SK-MEL-5 (cell line): ENCODE measurements at places on chromosomes 5 and 9. TPM values are rescaled to one million over a fixed set of nuclear protein-coding genes. Genes with fewer than 3 reads are reported as not detected.
A peak's percentile ranks its signal among the peaks of the same experiment; 100 is the strongest.

DNA sequence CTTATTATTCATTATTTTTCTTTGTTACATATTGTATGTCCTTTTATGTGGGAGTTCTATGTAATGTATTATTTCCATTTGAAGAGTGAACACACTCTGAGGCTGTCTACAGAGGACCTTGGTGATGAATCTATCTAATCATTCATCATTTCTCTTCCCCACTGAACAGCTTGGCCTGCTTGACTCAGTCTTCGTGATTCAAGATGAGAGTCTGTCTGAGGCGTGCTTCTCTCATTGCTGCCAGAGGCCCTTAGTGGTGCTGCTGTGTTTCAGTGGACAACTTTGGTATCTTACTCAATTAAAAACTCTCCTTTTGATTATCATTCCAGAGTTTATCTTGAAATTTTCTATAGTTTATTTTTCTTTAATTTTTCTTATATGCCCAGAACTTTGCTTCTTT lies 318.1 kb upstream of the DAB2 start:
- DNase-seq = no peak

The CDC25C gene
- 9.0 and 9.3 TPM in 2 replicates for total RNA-seq

DNA sequence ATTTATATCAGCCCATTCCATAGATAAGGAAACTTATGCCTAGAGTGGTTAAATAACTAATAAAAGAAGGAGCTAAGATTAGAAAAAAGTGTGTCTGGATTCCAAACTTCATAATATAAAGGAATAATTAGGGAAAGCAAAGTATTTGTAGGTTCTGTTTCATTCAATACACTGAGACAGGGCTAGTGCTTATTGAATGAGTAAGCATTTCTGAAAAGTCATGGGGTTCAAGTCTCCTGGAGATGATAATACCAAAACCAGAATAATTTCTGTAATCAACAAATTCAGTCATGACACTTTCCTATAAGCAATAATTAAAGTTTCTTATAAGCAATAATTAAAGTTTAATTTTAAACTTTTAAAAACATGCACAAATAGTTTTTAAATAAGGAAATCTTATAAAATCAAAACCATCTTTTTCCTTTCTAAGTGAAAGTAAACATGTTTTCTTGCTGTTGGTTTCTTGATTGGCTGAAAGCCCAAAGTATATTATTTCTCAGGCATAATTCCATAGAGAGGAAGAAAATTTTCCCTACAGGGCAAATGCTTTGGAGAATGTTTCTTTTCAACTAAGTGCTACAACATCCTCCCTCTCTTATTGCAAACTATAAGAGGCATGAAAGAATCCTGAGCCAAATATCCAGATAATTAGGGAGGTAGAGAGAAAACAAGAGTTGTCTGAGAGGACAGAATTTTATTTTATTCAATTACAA lies 510.2 kb downstream of the PRELID2 start:
- DNase-seq = no peak

DNA sequence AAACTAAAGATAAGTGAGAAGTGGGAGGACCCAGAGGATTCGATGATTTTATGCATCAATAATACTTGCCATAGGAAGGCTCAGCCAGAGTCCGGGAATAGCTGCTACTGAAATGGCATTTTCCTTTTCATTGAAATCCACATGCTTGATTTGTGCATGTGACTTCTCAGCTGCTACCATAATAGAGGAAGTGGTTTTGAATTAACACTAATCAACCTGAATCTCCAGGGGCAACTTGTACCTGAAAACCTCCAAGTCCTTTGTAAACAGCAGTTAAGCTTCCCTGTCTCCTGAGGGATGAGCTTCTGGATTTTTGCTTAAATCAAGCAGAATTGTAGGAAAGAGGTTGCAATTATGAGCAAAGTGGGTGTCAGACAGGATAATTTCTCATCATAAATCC lies 124.9 kb downstream of the PPP2R2B start:
- DNase-seq = no peak

GRCh38 chr5:170633235-170634081 lies 129.6 kb downstream of the KCNIP1 start:
- DNase-seq = peak; percentile 76

The SLC12A7 gene
- 11.6 and 12.1 TPM in 2 replicates for total RNA-seq

DNA sequence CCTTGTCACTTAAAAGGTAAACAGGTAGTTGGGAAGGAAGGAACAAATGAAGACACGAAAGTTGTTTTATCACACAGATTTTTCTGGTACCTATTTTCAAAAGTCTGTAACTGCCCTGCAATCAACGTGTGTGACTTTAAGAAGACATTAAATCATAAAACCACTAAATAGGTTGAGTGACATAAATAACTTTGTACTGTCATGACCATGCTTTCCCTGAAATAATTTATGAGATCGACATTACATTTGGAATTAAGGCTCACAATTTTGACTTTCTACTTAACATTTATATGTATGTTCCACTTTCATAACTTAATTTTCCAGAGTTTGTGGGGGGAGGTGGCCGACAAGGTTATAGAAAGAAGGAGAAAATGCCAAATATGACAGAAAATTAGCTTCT lies 181.1 kb downstream of the MLLT3 start:
- DNase-seq = no peak

The CNTNAP3 gene
- 4.9 and 5.3 TPM in 2 replicates for total RNA-seq

- DNase-seq = no peak
Observed at GRCh38 chr9:38358390-38359296, 33.9 kb upstream of the ALDH1B1 start.

DNA sequence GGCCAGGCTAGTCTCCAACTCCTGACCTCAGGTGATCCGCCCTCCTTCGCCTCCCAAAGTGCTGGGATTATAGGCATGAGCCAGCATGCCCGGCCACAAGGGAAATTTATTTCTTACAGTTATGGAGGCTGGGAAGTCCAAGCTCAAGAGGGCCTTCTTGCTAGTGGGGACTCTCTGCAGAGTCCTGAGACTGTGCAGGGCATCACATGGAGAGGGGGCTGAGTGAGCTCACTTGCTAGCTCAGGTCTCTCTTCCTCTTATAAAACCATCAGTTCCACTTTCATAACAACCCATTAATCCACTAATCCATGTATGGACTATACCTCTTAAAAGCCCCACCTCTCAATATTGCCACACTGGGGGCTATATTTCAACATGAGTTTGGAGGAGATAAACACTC lies 5.1 kb upstream of the SPIN1 start:
- no peak for DNase-seq

The ZNF367 gene
- total RNA-seq = 9.9 and 11.4 TPM in 2 replicates

The SPINK6 gene
- total RNA-seq = 0.61 TPM in 1 of 2 replicates, not detected in the other

The BTNL3 gene
- total RNA-seq = not detected in 2 replicates

DNA sequence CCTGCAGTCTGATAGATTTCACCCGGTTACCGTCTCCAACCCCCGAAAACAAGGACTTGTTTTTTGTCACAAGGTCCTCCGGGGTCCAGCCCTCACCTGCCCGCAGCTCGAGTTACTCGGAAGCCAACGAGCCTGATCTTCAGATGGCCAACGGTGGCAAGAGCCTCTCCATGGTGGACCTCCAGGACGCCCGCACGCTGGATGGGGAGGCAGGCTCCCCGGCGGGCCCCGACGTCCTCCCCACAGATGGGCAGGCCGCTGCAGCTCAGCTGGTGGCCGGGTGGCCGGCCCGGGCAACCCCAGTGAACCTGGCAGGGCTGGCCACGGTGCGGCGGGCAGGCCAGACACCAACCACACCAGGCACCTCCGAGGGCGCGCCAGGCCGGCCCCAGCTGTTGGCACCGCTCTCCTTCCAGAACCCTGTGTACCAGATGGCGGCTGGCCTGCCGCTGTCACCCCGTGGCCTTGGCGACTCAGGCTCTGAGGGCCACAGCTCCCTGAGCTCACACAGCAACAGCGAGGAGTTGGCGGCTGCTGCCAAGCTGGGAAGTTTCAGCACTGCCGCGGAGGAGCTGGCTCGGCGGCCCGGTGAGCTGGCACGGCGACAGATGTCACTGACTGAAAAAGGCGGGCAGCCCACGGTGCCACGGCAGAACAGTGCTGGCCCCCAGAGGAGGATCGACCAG lies 121.3 kb downstream of the DAB2IP start:
- DNase-seq = no peak

- peak; percentile 71 for DNase-seq
Observed at GRCh38 chr9:88593537-88594185, 58.7 kb downstream of the NXNL2 start.

GRCh38 chr9:114416906-114417305 lies 29.1 kb upstream of the AKNA start:
- DNase-seq = no peak

The GAS1 gene
- total RNA-seq = 15.9 and 19.6 TPM in 2 replicates

The FAM219A gene
- 7.4 and 8.2 TPM in 2 replicates for total RNA-seq

- no peak for DNase-seq
Observed at GRCh38 chr9:92048924-92049625, 66.1 kb downstream of the SPTLC1 start.
